KBM-7 (cell line): ENCODE measurements at places on chromosomes 3 and 15.

- DNase-seq: no peak
Observed at GRCh38 chr3:27716309-27716708, 5.8 kb downstream of the EOMES start.

GRCh38 chr3:44028-44676, 152.4 kb upstream of the CHL1 start:
- DNase-seq: no peak

- DNase-seq: no peak
Observed at GRCh38 chr15:41789662-41790061, 15.4 kb downstream of the MAPKBP1 start.

DNA sequence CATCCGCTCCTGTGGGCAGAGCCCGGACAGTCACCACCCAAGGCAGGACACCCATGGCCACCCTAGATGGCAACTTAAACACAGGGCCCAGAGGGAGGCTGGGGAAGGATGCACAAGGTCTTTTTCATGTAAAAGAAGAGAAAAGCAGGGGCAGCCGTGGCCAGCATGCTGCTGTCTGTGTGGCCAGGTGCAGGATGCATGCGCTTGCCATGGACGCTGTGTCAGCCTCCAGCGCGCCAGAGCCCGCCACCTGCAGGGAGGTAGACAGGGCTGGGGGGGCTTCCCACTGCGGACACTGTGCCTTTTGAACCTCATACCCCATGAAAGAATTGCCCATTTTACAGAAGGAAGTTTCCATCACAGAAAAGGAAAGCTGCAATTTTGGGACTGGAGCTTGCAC, 18.2 kb downstream of the UROC1 start:
- DNase-seq: no peak

DNA sequence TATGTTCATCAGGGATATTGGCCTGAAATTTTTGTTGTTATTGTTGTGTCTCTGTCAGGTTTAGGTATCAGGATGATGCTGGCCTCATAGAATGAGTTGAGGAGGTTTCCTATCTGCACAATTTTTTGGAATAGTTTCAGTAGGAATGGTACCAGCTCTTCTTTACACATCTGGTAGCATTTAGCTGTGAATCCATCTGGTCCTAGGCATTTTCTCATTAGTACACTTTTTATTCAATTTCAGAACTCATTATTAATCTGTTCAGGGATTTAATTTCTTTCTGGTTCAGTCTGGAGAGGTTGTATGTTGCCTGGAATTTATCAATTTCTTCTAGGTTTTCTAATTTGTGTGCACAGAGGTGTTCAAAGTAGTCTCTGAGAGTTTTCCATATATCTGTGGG, 57.0 kb downstream of the STRIT1 start:
- DNase-seq: no peak

- DNase-seq: no peak
Observed at GRCh38 chr3:120170223-120170622, 76.0 kb upstream of the GSK3B start.

GRCh38 chr15:93478947-93479346, 389.9 kb upstream of the RGMA start:
- no peak for DNase-seq

- no peak for DNase-seq
Observed at GRCh38 chr3:46946856-46947545, 29.5 kb downstream of the CCDC12 start.

DNA sequence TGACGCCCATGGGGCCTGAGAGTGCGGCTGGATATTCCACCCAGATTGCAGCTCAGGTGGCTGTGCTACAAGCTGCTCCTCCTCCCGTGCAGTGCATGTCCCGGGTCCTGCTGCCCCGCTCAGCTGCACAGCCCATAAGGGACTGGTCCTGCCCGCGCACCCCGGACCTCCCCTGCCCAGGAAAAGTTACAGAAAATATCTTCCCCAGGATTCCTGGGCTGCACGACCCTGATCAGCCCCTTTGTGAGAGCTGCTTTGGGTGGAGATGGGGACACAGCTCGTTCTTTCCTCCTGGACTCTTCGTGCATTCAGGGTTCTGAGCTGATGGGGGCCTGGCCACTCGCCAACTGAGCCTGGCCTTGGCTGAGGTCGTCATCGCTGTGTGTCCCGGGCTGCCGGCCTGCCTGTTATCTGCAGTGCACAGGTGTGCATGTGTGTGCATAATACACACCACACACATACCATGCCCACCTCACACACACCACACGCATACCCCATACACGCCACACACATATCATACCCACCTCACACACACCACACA, 28.8 kb downstream of the APBA2 start:
- DNase-seq: no peak

- no peak for DNase-seq
Observed at GRCh38 chr3:170278627-170279026, 56.4 kb downstream of the PRKCI start.

- no peak for DNase-seq
Observed at GRCh38 chr3:147184794-147185193, 221.5 kb downstream of the ZIC4 start.
